GM12878 (cell line): ENCODE measurements at places on chromosomes 16 and 17. TPM values are rescaled to one million over a fixed set of nuclear protein-coding genes. Genes with fewer than 3 reads are reported as not detected.

DNA sequence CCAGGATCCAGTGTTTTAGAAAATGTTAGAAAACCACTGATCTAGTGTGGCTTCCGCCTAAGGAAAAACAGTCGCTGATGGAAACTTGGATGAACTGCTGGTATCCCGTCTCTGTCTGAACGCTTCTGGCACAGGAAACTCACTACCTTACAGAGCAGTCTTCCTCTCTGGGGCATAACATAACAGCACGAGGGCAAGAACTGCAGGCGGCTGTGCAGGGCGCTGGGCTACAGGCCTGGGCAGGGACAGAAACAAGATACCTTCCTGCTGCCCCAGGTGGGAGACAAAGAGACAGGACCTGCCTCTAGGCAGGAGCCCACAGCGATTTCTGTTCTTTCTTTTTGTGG, 10.5 kb downstream of the MXRA7 start:
- no peak for DNase-seq

DNA sequence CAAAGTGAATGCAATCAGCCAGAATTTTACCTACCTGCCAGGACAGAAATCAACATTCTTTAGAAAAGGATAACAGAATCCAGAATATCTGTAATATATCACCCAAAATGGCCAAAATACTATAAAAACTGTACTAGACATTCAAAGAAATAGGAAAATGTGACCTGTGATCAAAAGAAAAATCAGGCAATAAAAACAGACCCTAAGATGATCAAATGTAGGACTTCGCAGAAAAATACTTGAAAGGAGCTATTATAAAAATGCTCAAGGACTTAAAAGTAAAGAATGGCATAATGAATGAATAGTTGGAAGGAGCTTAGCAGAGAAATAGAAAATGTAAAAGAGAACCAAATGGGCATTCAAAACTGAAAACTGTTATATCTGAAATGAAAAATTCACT, 4.1 kb downstream of the LPCAT2 start:
- no peak for DNase-seq

- no peak for DNase-seq
Observed at GRCh38 chr17:83018658-83019193, 60.7 kb upstream of the METRNL start.

DNA sequence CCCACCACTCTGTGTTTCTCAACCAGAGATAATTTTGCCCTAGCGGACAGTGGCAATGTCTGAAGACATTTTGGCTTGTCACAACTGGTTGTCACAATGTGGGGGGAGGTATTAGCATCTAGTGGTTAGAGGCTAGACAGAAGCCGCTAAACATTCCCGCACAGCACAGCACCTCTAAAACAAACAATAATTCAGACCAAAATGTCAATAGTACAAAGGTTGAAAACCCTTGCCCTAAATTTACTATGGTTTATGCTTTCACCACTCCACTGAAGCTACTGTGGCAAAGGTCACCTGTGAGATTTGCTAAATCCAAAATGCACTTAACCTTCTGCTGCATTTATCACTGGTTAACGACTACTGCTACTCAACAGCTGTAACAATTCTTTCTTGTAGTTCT, 14.1 kb downstream of the NUP88 start:
- no peak for DNase-seq

- no peak for DNase-seq
Observed at GRCh38 chr16:68711421-68712139, 25.5 kb upstream of the CDH1 start.

GRCh38 chr16:87392821-87393679, 914 bp downstream of the MAP1LC3B start:
- no peak for DNase-seq

DNA sequence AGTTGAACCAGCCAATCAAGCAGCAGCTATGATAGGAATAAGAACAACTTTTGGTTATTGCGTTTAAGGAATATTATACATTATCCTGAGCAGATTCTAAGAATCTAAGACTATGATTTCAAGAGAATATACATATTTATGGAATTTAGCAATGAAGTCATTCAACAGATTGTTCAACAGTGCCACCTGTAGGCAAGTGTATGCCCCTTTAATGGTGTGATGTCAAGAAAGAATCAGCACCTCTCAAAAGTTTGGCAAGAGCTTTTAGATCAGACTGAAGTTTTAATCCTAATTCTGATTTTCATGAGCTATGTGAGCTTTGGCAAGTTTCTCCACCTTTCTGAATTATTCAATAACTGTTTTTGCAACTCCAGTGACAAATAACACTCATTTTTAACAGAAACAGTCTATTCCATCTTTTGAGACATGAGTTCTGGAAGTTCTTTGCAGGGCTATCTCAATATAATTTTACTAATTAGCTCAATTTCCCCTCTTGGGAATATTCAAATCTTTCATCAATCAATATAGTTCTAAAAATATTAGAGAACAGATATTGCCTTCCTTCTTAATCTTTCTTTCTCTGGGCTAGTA, 474.3 kb upstream of the TOM1L1 start:
- DNase-seq: no peak

GRCh38 chr17:76929601-76930000, 61.4 kb downstream of the MGAT5B start:
- no peak for DNase-seq

ZG16 gene
- not detected in 2 replicates for total RNA-seq

DNA sequence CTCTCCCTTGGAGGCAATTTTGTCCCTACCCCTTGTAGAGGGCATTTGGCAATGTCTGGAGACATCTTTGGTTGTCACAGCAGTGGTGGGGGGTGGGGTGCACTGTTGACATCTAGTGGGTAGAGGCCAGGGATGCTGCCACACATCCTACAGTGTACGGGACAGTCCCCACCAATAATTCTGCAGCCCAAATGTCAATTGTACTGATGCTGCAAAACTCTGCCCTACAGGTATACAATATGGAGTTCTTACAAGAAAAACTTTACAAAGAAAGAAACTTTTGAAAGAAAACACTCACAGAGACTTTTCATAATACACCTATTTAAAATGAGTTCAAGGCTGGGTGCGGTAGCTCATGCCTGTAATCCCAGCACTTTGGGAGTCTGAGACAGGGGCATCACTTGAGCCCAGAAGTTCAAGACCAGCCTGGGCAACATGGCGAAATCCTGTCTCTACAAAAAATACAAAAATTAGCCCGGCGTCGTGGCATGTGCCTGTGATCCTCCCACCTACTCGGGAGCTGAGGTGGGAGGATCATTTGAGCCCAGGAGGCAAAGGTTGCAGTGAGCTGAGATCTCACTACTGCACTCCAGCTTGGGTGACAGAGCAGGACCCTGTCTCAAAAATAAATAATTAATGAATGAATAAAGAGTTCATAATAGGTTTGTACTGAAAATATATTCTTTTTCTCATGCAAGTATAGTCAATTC, 59.4 kb downstream of the EMP2 start:
- no peak for DNase-seq

GRCh38 chr16:23317751-23318150, 15.6 kb downstream of the SCNN1B start:
- DNase-seq: no peak

- DNase-seq: no peak
Observed at GRCh38 chr16:89119166-89119621, 25.5 kb downstream of the ACSF3 start.
